ENCODE measurements at places on chromosomes 5 and 9. TPM values are rescaled to one million over a fixed set of nuclear protein-coding genes. Genes with fewer than 3 reads are reported as not detected.

SCGB3A2 gene
- not detected for total RNA-seq

GRCh38 chr5:148811756-148812155, 14.7 kb upstream of the ADRB2 start:
- no peak for DNase-seq

SETD9 gene
- 9.3 TPM for total RNA-seq

DNA sequence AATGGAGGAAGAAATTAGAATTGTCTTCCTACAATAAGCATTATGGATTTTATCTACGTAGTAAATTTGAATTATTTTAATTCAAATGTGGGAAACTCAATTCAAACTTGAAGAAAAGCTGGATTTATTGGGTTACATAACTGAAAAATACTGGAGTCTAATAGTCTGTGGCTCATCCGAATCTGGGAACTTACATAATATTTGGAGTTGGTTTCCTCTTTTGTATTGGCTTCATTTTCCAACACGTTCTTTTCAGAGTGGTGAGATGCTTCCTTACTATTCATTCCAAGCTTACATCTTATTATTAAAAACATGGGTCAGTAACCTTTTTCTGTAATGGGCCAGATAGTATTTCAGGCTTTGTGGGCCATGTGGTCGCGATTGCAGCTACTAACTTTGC, 164.8 kb downstream of the ARHGAP26 start:
- DNase-seq: no peak

GHR gene
- total RNA-seq: not detected

DNA sequence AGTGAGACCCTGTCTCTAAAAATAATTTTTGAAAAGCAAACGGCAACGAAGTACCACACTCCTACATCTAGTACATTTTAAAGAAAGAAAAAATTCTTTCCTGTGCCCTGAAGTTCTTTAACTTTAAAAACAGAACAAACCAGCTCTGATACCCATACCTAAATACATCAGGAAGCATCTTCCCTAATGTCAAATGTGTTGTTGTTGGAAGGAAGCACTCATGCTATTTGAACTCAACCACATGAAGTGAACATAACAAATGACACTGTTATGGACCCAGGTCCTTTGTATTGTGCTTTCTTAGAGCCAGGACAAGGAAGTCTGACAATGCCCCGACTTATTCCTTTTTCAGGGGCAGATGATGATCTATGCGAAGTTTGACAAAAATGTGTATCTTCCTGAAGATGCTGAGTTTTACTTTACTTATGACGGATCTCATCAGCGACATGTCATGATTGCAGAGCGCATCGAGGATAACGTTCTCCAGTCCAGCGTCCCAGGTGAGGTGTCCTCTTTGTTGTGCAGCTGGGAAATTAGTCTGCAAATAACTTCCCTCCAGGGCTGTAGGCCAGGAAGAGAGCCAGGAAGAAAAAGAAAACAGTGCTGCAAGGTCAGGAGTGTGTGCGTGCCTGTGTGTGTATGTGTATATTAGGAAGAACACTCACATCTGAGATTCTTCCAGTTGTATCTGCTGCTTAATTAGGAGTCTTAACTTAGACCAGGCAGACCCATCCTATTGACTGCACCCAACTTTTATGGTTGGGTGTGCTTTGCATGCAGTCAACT, 123.7 kb downstream of the ARHGEF28 start:
- DNase-seq: no peak

DNA sequence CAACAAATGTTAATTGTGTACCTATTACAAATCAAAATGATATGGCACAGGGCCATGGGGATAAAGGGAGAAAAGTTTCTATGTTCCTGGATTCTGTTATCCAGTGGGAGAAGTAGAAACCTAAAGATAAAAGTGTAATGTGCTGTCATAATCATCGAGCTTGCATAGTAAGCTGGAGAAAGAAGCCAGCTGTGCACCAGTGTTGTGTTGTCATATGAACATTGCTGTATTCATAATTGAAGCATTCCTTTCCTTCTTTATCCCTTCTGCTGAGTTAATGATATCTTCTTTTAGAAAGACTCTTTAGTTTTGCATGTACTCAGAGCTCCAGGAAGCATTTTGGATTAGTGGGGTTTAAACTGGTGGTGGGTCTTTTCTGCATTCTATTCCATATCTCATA, 39.5 kb downstream of the NTRK2 start:
- DNase-seq: no peak
